GM12878 (cell line): ENCODE measurements at places on chromosomes 3 and 15.
A peak's percentile ranks its signal among the peaks of the same experiment; 100 is the strongest.

GRCh38 chr3:71466483-71466882 is 117.0 kb downstream of the FOXP1 start:
- DNase-seq: no peak

DNA sequence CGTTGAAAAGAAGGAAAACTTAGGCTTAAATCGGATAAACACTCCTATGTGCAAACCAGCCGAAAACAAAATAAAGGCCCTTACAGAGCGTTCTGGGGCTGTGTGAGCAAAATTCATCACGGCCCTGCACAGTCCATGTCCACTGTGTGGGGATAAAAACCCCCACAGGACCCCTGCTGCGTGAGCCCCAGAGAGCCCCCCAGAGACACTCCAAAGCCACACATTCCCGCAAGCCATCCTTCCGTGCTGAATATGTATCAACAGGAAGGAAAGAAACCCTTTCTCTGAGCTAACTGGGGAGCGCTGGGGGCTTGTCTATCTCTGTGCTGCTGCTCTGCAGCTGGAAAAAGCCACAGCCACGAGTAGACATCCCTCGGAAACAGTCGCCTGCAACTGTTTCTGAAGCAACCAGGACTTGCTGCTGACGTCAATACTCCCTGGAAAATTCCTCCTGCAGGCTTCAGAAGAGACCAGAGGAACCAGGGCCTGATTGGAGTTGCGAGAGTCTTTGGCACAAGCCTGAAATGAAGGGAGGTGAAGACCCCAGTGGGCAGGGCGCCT is 72.7 kb downstream of the NUP210 start:
- no peak for DNase-seq

DNA sequence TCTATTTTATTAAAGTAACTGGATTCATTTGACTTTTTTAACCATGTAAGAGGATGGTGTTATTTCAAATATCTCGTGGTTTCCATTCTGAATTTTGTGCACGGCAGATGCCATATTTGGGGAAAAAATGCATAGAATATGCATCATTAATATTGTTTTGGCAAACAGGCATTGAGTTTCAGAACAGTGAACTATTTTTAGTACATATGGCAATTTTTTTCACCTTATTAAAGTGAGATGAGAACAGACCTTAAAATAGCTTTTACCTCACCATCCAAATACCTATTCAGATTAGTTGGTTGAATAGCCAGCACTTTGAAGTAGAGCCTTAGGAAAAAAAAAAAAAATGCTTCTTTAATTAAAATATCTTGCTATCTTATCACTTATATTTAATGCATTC is 117.3 kb upstream of the FLNB start:
- no peak for DNase-seq

- DNase-seq: no peak
Measured at GRCh38 chr3:185021256-185021655, 131.6 kb downstream of the C3orf70 start.

- no peak for DNase-seq
Measured at GRCh38 chr3:188915127-188915526, 256.6 kb upstream of the TPRG1 start.

DNA sequence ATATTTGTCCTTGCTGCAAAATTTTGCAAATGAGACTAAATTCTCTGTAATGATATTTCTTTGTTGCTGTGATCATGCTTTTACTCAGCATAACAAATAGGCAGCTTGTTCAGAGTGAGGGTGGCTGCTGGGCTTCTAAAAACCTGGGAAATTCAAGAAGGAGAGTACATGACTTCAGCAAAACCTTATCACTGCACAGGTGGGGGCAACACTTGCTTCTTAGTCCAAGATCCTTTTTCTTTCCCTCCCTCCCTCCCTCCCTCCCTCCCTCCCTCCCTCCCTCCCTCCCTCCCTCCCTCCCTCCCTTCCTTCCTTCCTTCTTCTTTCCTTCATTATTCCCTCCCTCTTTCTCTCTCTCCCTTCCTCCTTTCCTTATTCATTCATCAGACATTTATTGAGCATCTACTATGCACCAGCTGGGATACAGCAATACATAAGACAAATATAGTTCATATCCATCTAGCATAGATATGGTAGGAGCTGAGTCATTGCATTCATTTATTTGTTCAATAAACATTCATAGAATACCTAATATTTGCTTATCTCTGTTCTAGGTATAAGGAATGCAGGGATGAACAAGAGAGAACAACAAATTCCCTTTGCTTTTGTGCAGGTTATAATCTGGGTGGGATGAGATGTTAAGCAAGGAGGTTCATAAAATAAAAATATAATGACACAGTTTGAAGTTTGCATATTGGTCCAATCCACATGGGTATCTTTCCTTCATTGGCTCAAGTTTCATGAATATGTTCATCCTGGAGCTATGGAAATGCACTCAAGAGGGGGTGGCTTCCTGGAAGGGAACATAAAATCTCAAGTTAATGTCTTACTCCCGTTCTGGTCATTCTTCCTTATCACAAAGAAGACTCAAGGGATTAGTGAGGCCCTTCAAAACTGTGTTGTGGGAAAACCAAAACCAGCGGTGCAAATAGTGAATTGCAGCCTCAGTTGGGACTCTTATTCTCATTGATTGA is 210.7 kb downstream of the PDCD6IP start:
- DNase-seq: no peak

GRCh38 chr3:136343873-136344555 is 93.9 kb downstream of the PCCB start:
- no peak for DNase-seq

- no peak for DNase-seq
Measured at GRCh38 chr3:144350125-144350524, 378.5 kb downstream of the DIPK2A start.

DNA sequence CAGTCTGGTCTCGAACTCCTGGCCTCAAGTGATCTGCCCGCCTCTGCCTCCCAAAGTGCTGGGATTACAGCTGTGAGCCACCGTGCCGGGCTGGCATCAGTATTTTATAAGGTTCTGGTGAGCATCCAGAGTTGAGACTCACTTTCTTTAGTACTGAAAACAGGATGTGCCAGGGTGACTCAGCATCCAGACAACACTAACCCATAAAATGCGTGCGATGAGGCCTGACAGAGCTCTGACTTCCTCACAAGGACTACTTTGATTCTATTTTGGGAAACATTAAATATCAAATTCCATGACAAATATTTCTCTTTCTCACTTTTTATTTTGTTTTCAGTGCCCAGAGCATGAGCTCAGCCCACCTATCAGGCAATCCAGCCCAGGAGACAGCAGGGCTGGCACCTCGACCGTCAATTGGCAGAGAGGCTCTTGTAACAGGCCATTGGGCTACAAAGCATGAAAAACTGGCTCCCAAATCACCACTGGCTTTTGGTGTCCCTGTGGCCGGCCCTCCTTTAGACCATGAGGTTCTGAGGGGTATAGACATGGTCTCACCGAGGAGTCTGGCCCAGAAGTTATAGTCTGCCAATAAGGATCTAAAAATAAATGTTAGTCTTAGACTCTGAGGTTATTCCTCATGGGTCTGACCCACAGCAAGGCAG is 75.0 kb downstream of the FEM1B start:
- DNase-seq: peak; percentile 21

DNA sequence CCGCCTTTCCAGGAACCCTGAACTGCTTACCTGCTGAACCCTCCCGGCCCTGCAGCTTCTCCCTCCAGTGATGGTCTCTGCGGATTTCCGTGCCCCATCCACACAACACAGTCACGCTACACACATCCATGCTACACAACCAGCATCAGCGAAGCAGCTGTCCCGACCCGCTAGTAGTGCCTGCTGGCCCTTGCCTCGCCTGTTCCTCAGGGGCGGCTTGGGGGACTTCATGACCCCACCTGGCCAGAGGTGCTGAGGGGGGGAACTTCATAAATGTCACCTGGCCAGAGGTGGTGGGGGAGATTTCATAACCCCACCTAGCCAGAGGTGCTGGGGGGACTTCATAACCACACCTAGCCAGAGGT is 530 bp upstream of the TUBGCP5 start:
- no peak for DNase-seq

GRCh38 chr3:195441992-195442572 is 738 bp downstream of the ACAP2 start:
- no peak for DNase-seq

- no peak for DNase-seq
Measured at GRCh38 chr15:33547876-33548275, 237.1 kb downstream of the RYR3 start.

- DNase-seq: no peak
Measured at GRCh38 chr15:88121968-88122530, 134.5 kb downstream of the NTRK3 start.

DNA sequence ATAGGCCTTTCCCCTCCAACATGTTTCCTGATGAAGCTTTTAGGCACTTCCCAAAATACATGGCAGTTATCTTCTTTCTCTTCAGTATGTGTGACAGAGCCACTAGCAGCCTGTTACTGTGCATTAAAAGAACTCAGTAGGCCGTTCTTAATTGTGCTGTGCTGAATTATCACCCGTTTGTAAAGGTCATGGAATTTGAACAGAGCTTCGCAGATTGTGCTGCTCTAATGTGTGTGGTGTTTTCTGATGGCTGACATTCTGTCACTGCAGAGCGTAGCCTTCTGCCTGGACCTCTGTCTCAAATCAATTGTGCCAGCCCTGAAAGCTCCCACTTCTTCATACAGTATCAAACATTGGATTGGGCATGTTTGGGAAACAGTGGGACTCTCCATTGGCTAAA is 111.3 kb downstream of the C3orf70 start:
- DNase-seq: no peak

GRCh38 chr3:10619989-10620832 is 114.8 kb upstream of the ATP2B2 start:
- DNase-seq: no peak

- DNase-seq: no peak
Measured at GRCh38 chr3:60403866-60404265, 847.4 kb downstream of the FHIT start.

DNA sequence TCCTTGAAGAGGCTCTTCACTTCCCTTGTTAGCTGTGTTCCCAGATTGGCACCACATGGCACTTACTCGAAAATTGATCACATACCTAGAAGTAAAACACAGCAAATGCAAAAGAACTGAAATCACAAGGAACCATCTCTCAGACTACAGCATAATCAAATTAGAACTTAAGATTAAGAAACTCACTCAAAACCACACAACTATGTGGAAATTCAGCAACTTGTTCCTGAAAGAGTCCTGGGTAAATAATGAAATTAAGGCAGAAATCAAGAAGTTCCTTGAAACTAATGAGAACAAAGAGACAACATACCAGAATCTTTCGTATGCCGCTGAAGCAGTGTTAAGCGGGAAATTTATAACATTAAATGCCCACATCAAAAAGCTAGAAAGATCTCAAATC is 566.3 kb upstream of the TGFBR2 start:
- DNase-seq: no peak

DNA sequence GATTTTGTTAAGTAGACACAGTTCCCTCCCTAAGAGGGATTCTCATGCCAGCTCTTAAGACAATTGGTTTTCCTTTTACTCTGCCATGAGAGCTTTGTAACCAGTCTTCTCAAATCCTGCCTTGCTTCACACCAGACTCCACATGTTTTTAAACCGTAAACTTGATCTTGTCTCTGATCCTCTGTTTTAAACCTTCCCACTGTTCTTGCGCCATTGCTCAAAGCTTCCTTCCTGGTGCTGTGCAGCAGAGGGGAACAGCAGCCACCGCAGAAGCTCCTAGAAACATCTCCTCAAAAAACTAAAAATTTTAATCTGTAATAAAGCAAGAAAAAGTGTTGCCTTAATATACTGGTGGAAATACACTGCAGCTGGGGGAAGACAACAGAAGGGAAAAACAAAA is 154.5 kb upstream of the SATB1 start:
- DNase-seq: no peak

DNA sequence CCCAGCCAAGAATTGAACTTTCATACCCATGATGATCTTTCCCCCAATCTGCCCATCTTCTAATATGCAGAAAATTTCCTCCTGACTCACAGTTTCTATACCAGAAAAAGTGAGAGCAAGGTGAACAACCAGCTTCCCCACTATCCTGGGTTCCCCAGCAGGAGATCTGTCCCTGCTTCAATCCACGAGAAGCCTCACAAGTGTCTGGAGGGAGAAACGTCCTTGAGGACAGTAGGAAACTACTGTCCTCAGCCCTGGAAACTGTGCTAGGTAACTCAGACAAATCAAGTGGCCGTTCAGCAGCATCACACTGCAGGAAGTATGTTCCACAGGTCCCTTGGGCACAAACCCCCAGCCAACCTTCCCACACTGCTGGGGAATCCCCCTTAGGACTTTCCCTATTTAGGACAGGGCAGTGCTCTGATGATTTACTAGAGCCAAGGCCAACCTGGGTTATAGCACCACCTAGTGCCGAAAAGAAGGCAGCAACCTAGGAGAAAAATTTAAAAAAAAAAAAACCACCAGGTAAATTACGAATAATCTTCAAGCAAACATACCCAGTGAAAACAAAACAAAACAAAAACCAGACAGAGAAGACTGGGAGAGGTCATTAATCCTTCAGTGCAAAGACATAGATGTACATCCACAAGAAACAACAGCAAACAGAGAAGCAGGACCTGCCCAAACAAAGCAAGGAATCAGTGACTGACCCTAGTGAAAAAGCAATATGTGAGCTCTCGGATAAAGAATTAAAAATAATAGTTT is 36.0 kb downstream of the MORC1 start:
- DNase-seq: peak; percentile 86

DNA sequence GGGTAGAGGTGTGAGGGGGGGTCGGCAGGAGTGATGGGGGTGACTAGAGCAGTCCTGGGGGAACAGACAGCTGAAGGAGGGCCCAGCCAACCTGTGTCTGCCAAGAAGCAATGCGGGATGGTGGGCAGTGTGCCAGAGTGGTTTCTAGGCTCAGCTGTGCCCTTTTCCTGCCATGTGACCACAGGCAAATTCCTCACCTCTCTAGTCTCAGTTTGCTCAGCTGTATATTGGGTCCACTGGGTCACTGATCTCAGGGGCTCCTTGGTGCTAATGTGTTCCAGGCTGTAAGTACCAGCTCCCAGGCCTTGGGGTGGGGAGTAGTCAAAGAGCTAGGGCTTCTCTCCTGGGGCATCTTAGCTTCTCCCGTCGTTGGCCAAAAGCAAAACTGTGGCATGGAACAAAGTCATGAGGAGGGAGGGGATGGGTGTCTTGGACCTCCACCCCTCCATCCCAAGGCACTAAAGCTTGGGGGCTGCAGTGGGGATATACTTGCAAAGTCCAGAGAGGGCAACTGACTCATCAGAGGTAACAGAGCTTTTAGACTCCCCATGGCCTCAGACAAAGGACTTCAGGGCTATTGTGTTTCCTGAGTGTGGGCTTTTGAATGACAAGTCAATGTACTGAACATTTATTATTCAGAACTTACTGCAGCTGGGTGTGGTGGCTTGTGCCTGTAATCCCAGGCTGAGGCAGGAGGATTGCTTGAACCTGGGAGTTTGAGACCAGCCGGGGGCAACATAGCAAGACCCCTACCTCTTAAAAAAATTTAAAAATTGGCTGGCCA is 20.9 kb downstream of the SMAD6 start:
- DNase-seq: no peak

DNA sequence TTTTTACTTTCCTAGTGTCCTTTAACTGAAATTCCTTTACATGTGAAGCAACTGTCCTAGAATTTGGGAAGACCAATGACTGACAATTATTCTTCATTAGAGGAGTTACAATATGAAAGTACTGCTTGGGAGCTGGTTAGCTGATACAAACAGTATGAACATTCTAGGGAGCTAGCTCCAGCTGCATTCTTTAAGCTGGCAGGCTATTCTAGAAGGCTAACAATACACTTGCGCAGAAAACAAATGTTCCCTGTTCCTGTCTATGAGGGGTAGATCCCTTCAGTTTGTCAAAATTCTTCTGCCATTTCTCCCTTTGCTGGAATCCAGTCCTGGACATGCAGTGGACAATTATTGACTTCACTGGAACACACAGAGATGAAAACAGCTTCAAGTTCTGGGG is 60.2 kb upstream of the NANOGP8 start:
- DNase-seq: no peak
